ENCODE measurements at places on chromosomes 16 and 17.

DNA sequence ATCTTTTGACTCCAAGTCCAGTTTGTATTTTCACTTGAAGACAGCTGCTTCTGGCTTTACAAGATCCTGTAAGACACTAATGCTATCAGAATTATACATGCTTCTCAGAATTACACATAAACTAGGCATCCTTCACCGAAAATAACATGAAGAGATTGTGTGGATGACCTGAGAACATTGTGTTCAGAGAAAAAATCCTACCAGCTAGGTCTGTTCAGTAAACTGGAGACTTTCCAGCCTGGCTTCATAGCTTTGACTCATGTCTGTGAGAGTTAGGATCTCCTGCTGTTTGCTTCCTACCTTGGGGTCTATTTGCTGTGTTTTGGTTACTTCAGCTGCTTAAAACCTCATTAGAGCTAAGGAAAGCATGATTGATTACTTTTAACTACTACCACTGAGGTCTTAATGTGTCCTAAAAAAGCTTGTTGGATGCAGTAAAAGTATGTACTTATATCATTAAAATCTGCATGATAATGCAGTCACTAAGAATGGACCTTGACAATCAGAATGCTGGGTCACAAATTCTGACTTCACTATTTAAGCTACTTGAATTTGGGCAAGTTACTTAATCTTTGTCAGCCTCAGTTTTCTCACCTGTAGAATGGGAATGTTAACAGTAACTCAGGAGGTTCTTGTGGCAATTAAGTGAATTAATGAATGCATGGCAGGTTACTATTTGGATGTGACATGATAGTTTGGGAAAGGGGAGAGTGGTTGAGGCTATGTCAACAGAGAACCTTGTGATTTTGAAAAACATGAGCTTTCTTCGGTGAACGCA, 8.0 kb upstream of the MYH13 start:
- no peak for DNase-seq

GRCh38 chr17:57337390-57337789, 81.1 kb downstream of the MSI2 start:
- no peak for DNase-seq

- DNase-seq: no peak
These were observed 245.9 kb downstream of the FTO start for GRCh38 chr16:53949715-53950410.

- no peak for DNase-seq
These were observed 74.3 kb downstream of the DYNLRB2 start for GRCh38 chr16:80614908-80615671.

DNA sequence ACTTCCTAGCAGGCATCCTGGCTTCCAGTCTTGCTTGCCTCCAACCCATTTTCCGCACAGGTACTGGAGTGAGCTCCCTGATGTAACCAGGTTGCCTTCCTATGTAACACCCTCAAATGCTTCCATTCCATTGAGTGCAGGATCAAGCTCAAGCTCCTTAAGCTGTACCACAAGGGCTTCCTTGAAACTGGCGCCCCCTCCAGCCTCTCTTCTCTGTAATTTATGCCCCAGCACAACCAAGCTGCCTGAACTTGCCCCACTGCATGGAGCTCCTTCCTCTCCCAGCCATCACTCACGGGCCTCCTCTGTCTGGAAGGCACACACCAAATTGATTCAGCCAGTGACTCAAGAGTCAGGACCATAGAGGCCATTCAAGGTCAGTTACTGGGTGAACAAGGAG, 234.8 kb upstream of the RPL38 start:
- no peak for DNase-seq

All from iPS DF 19.7 (cell line).